ENCODE measurements at places on chromosomes 4 and X.
A peak's percentile ranks its signal among the peaks of the same experiment; 100 is the strongest.

DNA sequence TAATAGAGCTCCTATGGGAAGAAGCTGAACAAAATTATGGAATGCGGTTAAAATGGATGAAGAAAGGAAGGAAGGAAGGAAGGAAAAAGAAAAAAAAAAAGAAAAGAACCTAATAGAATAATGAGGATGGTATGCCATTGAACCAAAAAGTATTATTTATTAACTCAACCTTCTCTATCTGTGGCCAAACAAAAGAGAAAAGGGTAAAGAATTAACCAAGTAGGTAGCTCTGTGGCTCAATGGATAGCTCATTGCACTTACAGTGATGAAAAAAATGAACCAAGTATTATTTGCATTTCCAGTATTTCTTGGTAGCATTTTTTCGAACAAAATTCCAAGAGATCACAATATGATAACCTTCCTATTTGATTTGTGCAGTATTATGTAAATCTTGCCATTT, 56.9 kb upstream of the SLC39A8 start:
- DNase-seq, result no peak

DNA sequence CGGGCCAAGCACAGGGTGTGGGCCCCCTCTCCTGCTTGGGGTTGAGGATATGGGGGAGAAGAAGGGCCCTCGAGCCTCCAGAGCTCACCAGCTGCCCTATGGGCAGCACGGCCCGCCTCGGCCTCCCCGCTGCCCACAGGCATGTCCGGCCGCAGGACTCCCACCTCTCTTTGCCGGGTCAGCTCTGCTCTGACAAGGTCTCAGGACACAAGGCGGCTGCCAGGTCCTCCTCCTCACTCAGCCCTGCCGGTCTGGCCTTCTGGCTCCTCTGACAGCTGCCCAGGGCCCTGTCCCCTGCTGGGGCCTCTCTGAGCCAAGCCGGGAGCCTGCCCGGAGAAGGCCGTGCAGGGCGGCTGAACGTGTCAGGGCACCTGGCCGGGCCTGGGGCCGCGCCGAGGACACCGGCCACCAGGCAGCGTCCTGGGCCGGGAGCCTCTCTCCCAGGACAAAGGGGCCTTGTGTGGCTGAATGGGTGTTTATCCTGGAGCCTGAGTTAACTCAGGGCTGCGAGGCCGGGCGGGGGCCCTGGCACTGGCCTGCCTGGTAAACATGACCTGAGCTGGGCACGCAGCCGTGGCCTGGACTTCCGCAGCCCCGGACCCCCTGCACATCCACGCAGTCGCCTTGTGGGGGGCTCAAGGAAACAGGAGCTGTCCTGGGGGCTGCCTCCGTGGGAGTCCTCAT, 25.7 kb downstream of the TACC3 start:
- DNase-seq, result peak; percentile 32

- no peak for DNase-seq
Measured at GRCh38 chr4:155777971-155778735, 19.3 kb downstream of the GUCY1B1 start.

GRCh38 chrX:135544338-135544948, 24.0 kb downstream of the INTS6L start:
- no peak for DNase-seq

DNA sequence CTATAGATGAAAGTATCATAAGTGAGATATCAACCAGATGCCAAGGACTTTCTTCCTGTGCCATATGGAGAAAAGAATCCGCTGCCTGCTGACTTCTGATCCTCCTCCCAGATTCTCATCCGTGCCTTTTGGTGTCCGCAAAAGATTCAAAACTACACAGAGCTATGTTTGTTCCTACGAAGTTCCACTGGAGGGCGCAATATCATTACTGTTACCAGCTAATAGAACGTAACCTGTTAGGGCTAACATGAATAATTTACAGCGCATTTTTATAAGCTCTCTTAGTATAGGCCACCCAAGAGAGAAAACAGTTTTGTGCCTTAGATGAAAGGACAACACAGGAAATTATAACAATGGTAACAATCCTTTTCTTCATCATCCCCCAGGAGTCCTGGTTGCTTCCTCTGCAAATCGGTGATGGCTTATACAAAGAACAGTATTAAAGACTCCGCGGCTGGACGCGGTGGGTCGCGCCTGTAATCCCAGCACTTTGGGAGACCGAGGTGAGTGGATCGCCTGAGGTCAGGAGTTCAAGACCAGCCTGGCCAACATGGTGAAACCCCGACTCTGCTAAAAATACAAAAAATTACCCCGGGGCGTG, 22.8 kb upstream of the CENPVL3 start:
- peak; percentile 23 for DNase-seq

DNA sequence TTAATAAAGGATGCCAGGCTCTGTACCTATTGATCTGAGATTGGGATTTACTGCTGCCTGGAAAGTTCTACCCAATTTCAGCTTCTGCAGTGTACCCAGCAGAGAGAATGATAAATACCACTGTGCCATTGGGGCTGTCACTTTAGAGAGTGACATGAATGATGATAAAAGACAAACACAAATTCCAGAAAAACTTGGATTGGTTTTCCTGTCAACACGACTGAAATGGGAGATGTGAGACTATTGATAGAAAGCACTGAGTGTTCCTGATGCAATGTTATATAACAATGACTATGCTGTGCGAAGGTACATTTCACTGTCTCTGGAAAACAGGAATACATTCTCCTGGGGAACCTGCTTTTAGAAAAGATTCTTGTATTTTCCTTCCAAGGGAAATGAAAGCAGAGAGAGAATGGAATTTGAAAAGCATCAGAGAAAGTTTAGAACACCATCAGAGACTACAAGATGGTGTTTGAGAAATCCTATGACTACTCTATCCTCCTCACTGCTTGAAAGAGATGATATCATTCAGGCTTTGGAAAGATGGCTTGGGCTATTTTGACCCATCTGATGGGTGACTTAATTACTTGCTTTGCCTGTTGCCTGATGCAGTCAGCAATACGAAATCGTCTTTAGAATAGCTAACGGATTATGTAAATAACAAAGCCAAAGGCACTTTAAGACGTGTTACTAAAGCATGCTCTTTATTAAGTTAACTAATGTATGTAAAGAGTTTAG, 49.7 kb downstream of the MID1IP1 start:
- DNase-seq, result no peak

GRCh38 chr4:93179044-93179443, 649.5 kb upstream of the ATOH1 start:
- no peak for DNase-seq

GRCh38 chr4:173187732-173188131, 19.1 kb downstream of the GALNT7 start:
- no peak for DNase-seq

GRCh38 chrX:149280011-149280410, 225.1 kb downstream of the IDS start:
- DNase-seq, result no peak

GRCh38 chr4:104436542-104436941, 58.2 kb downstream of the CXXC4 start:
- DNase-seq, result no peak

GRCh38 chrX:133794126-133794525, 191.3 kb downstream of the GPC3 start:
- DNase-seq, result no peak

DNA sequence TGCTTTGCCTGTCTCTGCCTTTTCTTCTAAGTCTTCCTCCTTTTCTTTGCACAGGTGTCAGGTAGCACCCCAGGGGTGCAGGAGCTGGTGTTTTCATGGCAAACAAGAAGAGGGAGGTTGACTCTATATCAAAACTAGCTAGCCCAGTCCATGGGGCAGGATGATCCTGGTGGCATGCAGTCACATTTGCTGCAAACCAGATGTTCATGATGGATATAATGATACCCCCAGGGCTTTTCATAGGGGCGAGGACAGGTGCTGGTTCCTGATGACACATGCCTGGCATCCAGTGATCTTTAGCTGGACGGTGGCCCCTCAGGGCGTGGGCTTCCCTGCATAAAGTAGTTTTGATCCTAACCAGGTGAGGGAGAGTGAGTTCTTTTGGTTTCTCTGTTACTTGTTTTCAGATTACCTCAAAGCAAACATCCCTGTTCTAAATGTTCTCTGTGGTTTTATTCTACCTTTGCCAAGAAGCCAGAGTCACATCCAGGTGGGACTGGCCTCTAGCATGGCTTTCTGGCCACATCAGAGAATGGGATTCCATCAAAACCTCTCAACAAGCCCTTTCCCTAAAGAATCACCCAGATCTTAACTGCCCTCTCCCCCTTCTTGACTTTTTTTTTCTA, 11.2 kb upstream of the UBA6 start:
- no peak for DNase-seq

DNA sequence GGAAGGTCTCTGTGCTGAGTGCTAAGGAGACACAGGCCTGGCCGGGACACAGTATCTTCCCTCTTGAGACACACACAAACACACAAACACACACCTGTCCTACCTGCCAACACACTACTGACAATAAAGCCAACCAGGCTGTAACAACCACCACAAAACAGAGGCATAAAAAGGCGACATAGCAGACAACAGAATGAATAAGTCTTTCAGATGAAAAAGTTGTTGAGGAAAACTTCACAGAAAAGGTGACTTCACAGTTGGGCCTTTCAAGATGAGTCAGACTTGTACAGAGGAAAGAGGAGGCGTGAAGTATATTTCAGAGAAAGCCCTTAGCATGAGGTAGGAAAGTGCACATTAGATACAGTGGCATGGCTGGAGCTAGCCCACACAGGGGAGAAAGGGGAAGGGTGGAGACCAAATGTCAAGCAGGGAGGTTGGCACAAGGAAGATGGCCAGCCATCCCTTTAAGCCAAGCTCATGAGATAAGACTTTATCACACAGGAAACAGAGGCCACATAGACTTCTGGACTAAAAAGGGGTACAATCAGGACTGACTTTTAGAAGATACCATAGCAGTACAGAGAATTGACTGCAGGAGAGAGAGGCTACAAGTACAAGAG, 54.0 kb downstream of the SLC9A7 start:
- peak; percentile 29 for DNase-seq

DNA sequence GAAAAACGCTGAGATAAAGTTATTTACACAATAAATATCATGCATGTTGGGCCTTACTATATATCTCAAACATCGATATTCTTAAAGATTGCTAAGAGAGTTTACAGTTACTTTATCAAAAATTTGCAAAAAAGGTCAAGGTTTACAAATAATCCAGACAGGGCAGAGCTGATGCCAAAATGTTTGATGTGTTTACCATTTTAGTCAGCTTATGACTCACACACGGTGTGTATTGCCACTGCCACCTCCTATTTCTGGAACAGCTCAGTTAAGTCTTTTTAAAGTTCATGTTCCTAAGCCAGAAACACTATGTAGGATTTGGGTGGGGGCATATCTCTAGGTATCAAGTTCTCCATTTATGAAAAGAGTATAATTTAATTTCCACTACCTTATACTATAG, 580.6 kb downstream of the INPP4B start:
- DNase-seq, result no peak

- peak; percentile 31 for DNase-seq
Measured at GRCh38 chrX:69503782-69504625, at the start of gene NALF2. Gene NALF2, plus strand, starts transcription at chrX:69504326. Its CDS starts 957 bp downstream, at chrX:69505283.

DNA sequence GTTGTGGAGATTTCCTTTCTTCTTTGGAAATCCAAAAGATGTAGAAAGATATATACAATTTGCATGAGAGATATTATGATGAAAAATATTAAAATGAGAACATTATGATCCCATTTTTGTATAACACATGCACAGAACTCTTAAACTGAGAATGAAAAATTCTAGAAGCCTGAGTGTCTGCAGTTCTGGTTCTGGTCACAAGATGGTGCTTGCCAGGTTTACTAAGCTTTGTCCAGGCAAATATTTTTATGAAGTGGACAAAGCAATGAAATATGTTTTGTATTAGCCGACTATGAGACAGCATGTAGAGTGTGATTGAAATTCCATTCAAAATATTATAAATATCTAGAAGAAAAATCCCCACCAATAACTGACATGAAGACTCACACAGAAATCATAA, 2.2 kb downstream of the PWWP3B start:
- no peak for DNase-seq

GRCh38 chrX:77060572-77060971, 386.6 kb upstream of the FGF16 start:
- no peak for DNase-seq

DNA sequence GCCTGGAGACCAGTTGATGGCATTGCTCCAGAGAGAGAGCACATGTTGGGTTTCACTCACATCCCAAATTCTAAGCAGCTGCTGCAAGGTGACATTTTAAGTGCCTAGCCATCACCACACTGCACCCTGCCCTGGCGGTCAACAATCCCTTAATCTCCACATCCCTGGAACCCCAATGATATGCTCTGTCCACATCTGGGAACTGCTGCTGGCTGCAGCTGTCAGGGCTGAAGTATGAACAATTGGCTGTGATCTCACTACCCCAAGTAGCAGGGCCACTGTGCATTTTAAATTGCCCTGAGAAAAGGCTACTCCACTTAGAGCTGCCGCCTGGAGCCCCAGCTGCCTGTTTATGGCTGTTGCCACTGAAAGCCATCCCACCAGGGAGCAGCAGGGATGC, 190.6 kb downstream of the ACTRT1 start:
- no peak for DNase-seq

- no peak for DNase-seq
Measured at GRCh38 chr4:69054578-69055200, 41.6 kb upstream of the UGT2B7 start.

GRCh38 chr4:139083607-139083955, 68.0 kb downstream of the NOCT start:
- DNase-seq, result peak; percentile 83

GRCh38 chrX:15560924-15561323, 39.8 kb downstream of the ACE2 start:
- no peak for DNase-seq

DNA sequence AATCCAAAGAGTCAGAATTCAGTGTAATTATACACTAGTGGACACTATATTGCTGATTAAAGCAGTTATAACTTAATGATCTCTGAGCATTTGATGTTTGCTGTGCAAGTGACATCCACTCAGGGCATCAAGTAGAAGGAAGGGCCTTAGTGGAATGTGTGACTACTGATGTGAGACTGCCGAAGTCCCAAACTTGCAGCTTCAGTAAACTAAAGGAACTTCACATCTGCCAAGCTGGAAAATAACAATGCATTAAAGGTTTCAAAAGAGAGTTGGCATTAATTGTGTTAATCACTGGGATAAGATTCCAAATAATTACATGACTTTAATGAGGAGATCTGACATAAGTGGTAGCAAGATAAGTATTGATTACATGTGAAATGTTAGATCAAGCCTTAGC, 52.5 kb upstream of the SLC25A4 start:
- no peak for DNase-seq

- DNase-seq, result no peak
Measured at GRCh38 chrX:44314259-44314734, 29.2 kb downstream of the EFHC2 start.

DNA sequence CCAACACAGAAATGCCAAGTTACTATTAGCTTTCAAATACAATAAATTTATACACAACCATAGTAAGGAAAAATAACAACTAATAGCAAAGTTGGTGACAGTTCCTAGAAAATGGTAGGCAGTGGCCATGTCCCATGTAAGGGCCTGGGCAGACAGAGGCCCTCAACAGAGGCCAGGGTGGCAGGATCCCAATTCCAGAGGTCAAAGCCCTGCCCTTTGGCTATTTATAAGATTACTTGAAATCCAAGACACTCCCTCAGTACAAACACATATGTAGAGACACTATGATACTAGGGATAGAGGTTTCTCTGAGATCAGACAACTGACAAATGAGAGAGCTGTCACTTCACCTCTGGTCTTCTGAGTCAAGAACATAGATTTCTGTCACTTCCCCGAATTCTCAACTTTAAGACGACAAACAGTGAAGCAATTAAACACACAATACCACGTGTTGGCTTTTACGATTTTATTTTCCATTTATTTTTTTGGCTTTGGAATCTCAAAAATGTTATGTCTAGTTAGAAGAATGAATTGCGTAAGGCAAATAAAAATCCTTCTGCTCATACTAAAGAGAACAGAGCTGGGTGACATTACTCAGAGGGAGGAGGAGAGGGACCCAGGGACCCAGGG, 16.3 kb upstream of the MAOB start:
- DNase-seq, result no peak
